ENCODE measurements at places on chromosomes 7 and 10.

DNA sequence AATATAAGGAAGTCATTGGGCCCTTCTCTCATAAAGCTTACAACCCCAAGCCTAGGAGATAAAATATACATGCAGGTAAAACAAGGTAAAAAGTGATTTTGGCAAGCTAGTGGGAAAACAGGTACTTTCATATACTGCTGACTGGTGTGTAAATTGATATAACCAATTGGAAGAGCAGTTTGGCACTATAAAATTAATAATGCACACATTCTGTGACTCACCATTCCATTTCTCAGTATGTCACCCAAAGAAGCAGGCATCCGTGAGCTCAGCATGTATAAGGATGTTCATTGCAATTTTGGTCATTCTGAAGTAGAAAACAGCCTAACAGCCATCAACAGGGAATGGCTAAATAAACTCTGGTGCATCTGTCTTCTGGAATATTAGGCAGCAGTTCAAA, 2.9 kb downstream of the MACROH2A2 start:
- no peak for DNase-seq

GRCh38 chr7:141291541-141291940, 217.7 kb downstream of the TMEM178B start:
- DNase-seq, result no peak

- no peak for DNase-seq
These were observed 184.1 kb upstream of the PFKP start for GRCh38 chr10:2883238-2883637.

DNA sequence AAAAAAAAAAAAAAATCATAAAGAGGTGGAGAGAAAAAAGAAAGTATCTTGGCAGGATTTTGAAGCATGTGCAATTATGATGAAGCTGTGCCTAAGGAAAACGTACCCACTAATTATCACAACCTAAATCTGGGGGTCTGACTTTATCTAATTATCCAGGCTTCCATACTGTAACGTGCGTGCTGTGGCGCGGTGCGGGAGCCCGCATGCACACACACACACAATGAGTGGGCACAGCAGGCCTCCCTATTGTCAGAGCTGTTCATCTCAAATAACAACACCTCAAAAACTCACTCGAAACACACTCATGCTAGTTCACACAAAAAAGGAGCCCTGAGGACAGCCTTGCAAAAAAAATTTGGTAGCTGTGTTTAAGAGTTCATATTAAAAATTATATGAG, 31.9 kb downstream of the BEND7 start:
- DNase-seq, result no peak

GRCh38 chr10:91347529-91347928, 62.6 kb upstream of the HECTD2 start:
- DNase-seq, result no peak

Measured in cortex of kidney (tissue), 1 donor.